Activated T-cell treated with anti-CD3 and anti-CD28 coated beads, Interleukin-2, amount 50 U/mL, for 1 hour (primary cell): ENCODE measurements at places on chromosomes 4 and X.

- no peak for DNase-seq
Measured at GRCh38 chr4:122662701-122663100, 41.8 kb upstream of the IL21 start.

DNA sequence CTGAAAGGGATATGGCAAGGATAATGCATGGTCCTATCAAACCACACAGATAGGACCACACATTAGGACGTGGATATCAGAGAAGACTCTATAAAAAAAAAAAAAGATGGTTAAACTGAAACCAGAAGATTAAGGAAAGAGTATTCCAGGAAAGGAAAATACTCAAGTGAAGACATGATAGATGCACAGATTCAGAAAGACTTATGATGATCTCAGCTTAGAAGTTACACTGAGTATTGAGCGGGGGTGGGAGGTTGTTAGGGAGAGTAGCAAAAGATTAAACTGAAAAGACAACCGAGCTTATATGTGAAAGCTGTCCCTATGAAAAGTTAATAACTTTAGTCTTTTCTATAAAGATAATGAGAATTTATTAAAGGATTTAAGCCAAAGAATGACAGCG lies 211.0 kb upstream of the EMCN start:
- no peak for DNase-seq

GRCh38 chr4:40555176-40555900 lies 74.3 kb downstream of the RBM47 start:
- DNase-seq = no peak

DNA sequence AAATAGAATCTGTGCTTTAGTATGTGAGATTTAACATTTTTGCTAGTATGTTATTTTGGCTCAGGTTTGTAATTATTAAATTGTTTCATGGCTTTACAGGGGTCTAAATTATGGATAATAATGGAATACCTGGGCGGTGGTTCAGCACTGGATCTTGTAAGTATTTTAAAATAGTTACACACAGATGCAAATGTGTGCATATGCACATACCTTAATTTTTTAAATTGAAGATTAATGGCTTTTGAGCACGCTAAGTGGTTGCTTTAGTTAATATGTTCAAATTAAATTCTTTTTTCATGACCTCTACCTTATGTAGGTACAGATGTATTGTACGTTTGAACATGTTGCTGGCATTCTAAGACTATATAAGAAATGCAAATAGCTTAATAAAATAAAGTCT lies 40.2 kb downstream of the STK26 start:
- DNase-seq = no peak

GRCh38 chr4:4270529-4270928 lies 19.4 kb downstream of the LYAR start:
- no peak for DNase-seq

GRCh38 chr4:22897520-22898108 lies 204.9 kb downstream of the GBA3 start:
- no peak for DNase-seq

DNA sequence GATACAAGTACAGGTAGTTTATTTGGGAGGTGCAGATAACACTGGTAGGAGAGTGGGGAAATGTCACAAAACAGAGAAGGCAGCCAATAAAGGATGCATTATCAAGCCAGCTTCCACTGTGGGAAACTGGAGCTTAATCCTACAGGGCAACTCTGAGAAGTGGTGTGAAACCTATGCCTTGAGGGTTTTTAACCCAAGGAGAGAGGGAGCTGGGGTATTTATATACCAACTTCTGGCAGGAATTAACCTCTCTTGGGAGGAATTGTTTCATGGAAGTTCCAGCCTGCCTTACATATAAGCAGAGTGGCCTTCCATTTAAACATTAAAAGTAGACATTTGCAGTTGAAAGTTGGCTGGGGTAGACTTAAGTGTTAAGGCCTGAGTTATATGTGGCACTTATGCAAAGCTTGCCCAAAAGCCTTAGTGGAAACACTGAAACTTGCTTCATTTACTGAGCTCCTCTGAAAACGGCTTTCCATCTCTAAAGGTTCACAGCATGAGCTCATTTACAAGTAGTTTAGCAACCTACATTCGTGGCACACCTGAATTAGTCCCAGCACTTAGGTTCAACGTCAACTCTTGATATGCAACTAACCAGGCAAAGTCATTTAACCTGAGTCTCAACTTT lies 19.2 kb downstream of the MAGEB17 start:
- DNase-seq = no peak

DNA sequence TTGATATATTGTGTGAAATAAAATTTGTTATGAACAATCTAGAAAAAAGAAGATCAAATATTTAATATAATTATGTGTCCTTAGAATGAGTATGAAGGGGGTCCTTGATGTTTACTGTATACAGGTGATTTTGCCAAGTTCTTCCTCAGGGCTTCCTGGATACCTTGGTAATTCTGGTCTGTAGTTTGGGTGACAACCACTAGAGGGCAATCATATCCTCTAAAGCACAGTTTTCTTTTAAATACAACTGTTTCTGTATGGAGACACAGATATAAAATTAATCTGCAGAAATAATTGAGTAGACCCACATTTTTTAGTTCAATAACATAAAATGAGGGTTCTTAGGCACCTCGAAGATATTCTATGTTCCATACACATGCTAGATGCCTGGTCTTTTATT lies 157.7 kb downstream of the SPANXN1 start:
- DNase-seq = no peak

GRCh38 chrX:48689208-48689920 lies 5.8 kb downstream of the WAS start:
- DNase-seq = no peak

DNA sequence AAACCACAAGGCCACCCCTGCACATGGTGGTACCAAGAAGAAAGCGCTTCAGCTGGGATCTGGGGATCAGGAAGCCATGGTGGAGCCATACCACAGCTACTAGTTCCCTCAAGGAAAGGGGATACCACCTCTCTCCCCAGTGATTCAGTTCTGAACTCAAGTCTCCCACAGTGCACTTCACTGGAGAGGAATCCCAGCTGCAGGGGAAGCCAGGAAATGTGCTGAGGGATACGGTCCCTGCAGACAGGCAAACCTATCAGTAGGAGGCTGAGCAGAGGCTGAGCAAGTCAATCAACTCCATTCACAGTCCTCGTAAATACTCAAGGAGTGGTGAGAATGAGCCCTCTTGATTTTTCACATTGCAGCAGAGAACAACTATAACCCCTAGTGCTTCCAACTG lies 11.0 kb downstream of the TMEM192 start:
- no peak for DNase-seq

DNA sequence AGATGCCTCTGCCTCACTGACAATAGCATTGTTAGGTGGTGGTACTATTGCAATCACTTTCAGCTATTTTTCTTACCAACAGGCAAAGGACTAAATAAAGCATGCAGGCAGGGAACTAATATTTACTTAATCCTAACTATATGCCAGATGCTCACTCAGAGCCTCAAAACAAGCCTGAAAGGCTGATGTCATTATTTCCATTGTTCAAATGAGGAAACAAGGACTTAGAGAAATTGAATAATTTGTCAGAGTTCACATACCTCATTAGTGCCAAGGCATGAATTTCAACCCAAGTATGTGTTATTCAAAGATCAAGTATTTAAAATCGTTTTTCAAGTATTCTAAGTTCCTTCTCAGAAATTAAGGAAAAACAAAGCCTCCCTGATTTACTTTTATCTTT lies 374.9 kb upstream of the TECRL start:
- no peak for DNase-seq

DNA sequence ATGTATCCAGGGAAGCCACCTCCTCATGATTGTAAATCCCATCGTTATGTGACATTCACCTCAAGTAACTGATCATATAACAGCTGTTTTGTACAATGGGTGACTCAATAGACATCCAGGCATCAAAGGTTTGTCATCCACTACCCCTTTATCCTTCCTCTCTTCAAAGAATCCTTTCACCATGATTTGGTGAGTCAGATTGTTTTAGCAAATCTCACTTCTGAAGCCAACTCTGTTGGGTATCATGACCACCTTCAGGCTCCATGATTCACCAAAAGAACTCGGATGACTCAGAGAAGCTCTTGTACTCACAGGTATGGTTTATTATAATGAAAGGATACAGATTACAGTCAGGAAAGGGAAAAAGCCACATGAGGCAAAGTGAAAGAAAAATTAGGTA lies 132.1 kb downstream of the PWWP3B start:
- DNase-seq = no peak

GRCh38 chrX:155959018-155959587 lies 38.4 kb upstream of the IL9R start:
- no peak for DNase-seq

DNA sequence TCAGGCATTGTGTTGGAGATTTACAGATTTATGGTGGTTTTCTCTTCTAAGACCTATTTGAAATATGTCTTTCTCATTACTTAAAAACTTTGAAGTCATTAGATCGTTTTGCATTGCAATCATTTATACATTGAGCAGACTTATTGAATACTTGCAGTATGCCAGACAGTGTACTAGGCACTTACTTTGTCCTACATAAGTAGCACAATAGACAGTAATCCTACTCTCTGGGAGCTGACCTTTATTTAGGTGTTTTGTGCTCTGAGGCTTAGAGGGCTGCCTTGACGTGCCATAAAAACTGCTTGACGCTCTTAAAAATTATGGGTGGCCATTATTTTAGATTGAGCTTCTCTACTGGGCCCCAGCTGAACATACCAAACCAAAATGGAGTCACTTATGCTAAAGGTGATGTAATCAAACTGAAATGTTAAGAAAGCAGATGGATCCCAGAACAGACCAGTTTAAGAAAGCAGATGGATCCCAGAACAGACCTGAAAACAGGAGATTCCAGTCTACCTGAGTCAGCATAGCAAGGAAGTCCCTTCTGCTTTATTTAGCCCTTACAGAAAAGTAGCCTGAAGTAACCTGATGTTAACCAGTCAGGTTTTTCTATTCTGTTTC lies 42.4 kb downstream of the PTTG2 start:
- DNase-seq = no peak

DNA sequence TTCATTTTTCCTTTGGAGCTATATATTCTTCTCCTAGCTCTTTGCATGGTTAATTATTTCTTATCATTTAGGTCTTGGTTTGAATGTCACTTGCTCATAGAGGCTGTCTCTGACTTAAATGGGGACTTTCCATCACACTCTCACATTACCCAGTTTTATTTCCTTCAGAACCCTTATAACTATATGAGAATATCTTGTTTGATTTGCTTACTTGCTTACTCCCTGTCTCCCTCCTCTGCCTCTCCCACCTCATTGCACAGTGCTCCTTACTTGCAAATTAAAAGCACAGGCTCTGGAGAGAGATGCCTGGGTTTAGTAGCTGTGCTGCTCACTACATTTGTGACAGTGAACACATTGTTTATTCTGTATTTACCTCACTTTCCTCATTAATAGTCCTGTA lies 174.6 kb downstream of the SOWAHB start:
- DNase-seq = no peak
